ENCODE measurements at places on chromosomes 2 and 18.

GRCh38 chr2:129728035-129728972 lies 251.2 kb upstream of the RAB6C start:
- no peak for DNase-seq

DNA sequence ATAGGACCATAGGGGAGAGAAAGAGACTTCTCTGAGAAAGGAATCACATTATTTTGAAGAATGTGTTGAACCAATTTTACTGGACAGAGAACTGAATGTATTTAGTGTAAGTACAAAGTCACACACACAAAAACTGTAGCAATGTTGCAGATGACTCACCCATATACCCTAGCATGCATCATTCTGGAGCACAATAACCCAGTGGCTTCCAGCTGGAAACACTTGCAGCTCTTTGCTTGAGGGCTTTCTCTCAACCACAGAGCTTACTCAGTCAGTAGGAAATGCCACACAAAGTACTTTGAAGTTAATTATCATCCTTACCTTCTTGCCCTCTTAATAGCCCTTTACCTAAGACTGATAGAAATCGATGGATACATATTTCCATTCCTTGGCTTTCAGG lies 760.0 kb upstream of the FSHR start:
- DNase-seq: peak; percentile 74

- peak; percentile 64 for DNase-seq
These were observed 87.8 kb upstream of the EML6 start for GRCh38 chr2:54635554-54636152.

- DNase-seq: peak; percentile 15
These were observed 1109.7 kb downstream of the SOCS6 start for GRCh38 chr18:71398531-71398930.

DNA sequence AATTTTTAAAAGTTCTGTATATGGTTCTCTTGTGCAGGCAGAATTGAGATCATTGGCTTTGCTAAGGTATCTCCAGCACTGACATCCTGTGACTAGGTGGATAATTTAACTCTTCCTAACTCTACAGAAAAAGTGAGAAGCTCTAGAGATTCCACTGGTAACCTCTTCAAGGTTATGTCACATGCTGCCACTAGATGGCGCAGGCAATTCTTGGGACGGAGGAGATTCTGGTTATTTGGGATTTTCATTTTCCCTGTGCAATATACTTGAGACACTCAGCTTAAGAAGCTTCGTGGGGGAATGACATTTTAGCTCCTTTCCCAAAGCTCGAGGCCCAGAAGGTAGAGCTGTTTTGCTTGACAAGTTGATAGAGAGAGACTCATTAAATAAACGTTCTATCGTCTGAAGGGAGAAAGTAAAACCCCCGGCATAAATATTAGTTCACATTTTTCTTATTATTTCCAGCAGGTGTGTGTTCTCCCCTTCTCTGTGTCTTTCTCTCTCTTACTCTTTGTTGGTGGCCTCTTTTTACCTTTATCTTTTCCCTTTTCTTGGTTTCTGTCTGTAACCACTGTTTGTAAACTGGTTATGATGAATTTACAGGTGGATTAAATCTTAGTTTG lies 26.6 kb upstream of the LANCL1 start:
- DNase-seq: peak; percentile 27

- DNase-seq: no peak
These were observed 47.7 kb downstream of the RAMP1 start for GRCh38 chr2:237907144-237907543.

DNA sequence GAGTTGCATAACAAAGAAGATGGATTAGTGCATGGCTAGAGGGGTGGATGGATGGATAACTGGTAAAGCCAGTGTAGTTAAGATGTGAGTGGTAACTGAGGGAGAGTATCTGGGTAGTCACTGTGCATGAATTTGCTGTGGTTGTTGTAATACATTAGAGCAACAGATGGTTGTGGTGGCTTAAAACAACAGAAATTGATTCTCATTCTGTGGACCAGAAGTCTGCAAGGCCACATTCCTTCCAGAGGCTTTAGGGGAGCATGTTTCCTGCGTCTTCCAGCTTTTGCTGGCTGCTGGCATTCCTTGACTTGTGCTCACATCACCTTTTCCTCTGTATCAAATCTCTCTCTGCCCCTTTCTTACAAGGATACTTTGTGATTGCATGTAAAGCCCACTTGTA lies 155.4 kb downstream of the ASB1 start:
- DNase-seq: peak; percentile 90

Data from fibroblast of skin of abdomen (primary cell).